ENCODE measurements at places on chromosomes 12 and 14.
A peak's percentile ranks its signal among the peaks of the same experiment; 100 is the strongest.

GRCh38 chr12:123919980-123920360 is 52.7 kb downstream of the CCDC92 start:
- no peak for DNase-seq

DNA sequence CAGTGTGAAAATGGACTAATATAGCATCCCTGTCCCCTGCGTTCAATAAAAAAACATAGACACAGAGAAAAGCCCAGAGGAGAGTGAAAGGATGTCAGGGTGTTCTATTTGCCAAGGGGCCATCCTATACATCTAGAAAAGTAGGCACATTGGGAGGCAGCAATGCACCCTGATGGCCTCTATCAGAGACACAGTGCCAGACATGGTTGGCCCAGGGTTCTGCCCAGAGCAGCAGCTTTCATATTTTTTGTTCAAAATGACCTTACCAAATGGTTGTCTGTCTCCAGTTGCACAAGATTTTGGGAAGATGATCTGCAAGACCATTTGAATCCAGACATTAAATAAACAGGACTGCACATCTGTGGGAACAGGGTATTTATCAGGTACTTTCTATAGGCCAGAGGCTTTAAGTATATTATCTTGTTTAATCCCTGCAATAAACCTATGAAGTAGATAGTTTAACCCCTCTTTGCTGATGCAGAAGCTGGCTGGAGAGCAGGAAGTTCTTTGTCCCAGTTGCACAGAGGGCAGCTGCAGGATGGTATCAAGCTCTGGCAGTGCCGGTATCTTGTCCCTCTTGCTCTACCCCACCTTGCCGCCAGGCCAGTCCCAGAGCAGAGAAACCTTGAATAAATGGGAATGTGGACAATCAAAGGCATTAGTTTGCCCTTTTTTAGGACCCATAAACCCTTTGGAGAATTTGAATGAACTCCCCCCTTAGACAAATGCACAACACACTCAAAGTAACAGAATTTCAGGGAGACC is 171.8 kb upstream of the PWP1 start:
- no peak for DNase-seq

DNA sequence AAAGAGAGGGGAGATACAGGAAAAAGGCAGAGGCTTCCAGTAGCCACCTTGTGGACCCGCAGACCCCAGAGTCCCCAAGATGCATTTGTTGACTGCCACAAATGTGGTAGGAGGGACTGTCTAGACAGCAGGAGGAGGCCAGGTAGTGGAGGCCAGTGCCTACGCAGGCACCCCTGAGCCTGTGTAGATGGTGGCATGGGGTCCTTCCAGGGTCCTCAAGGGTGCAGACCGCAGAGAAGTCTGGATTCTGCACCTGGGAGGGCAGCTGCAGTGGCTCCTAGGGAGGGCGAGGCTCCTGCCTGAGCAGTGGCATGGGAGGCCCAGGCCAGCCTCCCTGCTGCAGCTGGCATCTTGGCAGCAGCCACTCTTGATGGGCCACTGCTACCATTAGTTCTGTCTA is 119.7 kb downstream of the NTS start:
- no peak for DNase-seq

GRCh38 chr14:73879027-73879426 is 7.6 kb upstream of the ZNF410 start:
- DNase-seq: no peak

GRCh38 chr12:118063576-118064391 is 2.8 kb upstream of the WSB2 start:
- no peak for DNase-seq

DNA sequence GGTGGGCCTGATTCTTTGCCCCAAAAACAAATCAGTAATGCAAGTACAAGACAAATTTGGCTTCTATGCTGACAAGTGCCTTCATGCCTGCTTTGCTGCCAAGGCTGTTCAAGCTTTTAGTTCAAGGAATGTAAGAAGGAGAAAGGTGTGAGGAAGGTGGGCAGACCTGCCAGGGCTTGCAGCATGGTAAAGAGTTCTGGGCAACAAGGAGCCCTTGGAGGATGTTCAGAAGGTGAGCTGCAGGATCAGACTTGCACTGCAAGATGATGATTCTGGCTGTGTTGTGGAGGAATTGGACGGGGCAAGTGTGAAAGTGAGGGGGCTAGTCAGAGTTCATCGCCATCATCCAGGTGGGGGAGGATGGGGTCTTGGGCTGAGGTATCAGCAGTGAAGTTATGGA is 167.9 kb downstream of the NUAK1 start:
- DNase-seq: no peak

DNA sequence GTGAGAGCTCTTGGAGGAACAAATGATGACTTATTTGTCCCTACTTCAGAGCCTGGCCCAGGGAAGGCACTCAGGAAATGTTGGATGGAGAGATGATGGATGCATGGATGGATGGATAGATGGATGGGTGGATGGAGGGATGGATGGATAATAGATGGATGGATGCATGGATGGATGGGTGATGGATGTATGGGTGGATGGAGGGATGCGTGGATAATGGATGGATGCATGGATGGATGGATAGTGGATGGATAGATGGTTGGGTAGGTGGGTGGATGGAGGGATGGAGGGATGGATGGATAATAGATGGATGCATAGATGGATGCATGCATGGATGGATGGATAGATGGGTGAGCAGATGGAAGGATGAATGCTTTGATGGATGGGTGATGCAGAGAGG is 23.2 kb downstream of the GPR68 start:
- DNase-seq: no peak

DNA sequence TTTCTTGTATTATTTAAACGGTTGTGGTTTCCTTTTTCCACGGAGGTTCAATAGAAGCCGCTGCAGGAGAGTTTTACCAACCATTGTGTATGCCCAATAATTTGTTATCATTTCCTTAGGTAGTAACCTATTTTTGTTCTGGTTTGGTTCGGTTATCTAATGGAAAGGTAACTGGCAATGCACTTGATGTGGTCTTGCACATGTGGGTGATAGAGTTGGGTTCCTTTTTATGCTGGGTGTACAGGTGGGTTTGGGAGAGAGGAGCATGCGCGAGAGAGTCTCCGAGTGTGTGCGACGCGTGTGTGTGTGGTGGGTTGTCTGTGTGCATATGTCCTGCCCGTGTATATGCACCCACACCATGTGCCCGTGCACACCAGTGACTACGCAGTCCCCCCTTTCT is 102.7 kb upstream of the FKBP4 start:
- no peak for DNase-seq

- DNase-seq: peak; percentile 73
These were observed at the start of gene SMOC1 for GRCh38 chr14:69879175-69880043. Gene SMOC1, plus strand, starts transcription at chr14:69879416. Its CDS starts 263 bp downstream, at chr14:69879679.

DNA sequence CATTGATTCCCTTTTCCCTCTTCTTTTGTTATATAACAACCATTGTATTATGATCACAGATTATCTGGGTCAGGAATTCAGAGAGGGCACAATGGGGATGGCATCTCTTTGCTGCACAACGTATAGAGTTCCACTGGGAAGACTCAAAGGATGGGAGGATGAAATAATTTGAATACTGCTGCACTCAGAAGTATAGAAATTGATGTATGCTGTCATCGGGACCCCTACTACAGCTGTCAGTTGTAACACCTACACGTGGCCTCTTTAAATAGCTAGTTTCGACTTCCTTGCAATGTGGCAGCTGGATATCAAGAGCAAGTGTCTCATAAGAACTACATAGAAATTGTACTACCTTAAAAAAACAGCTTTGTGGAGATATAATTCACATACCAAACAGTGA is 408.1 kb downstream of the PDZRN4 start:
- DNase-seq: no peak

DNA sequence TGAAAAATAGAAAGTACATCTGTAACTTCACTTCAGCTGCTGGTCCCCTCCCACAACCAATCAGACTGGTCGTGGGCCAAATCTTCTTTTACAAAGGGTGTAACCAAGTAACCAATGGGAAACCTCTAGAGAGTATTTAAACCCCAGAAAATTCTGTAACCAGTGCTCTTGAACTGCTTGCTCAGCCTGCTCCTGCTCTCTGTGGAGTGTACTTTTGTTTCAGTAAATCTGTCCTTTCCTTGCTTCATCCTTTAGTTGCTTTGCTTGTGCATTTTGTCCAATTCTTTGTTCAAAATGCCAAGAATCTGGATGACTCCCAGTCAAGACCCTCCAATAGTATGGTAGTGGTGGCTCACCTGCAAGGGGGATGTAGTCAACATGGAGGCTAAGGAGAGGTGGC is 489.1 kb downstream of the FUT8 start:
- DNase-seq: no peak

DNA sequence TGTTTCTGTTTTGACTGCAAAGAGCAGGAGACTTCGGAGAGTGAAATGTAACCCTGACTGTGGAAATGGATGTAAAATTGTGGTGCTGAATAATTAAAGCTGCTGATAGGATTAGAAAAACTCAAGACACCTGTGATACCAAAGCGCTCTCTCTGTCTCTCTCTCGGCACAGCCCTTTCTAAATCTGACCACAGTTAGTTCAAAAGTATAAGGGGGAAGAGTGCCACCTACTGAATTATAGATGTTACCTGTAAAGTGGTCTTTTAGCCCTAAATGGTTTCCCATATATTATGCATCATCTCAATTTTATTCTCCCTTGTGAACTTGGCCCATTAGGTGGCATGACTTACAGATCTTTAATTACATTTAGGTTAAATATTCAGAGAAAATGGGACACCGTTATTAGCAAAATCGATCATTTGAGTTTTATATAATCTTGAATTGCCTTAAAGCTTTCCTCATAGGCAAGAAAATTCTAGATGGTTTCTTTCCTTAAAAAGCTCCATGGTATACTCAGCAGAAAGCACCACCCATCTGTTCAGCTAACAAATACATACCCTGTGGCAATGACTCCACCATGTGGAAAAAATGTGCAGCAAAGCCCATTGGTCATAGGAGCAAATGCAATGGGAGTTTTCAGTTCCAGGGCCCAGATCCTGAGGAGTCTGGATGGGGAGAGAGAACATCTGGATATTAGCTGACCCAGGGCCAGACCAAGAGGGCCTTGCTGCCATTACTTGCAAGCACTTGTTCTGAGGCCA is 18.1 kb downstream of the RFC5 start:
- DNase-seq: no peak

- DNase-seq: no peak
These were observed 85.8 kb upstream of the TSPAN11 start for GRCh38 chr12:30840715-30841114.

DNA sequence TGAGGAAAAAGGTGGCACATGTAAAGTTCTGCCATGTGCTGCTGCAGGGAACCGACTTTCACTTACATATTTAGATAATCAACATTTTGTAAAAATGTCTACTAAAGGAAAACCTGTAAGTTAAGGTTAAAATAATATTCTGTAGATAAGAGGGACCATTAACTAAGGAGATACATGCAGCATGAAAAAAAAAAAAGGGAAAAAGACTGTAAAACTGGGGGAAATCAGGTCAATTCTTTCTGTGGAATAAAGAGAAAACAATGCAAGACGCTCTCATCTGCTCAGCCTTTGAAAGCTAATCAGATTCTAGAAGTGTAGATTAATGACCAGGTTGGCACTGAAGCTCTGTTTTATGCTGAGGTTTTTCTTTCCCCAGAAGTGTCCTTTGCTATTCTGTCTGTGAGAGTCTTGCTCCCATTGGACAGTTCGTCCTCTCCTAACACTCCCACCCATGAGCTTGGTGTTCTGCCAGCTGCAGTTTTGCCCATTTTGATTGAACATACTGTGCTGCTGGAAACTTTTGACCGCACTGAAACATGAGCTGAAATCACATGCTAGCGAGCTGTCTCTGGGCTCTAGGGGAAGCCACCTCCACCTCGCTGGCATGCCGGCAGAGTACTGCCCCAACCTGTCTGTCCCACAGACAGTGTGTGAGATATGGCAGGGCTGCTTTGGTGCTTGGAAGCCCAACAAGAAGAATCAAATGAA is 39.7 kb downstream of the PPTC7 start:
- no peak for DNase-seq

DNA sequence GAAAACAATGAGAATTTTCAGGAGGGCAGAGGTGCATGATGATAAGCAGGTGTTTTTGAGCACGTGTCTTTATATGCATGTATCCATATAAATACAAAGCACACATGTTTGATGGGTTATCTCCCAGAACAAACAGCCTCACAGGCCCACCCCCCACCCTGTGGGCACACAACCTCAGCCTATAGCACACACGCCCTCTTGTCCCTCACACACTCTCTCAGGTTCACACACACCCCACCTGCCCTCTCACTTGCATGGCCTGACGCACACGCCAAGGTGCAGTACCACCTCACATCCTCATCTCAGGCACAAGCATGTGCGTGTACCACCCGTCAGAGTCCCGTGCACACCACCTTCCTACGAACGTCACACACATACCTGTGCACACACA is 8.6 kb upstream of the KRT8 start:
- peak; percentile 87 for DNase-seq

- DNase-seq: no peak
These were observed 81.7 kb downstream of the PRKAB1 start for GRCh38 chr12:119749666-119750065.

Data from NCI-H510A (cell line).